Endodermal cell (in vitro differentiated cells): ENCODE measurements at places on chromosomes 11 and 22.

- DNase-seq: no peak
These were observed 17.2 kb downstream of the SCGB1A1 start for GRCh38 chr11:62435846-62436660.

DNA sequence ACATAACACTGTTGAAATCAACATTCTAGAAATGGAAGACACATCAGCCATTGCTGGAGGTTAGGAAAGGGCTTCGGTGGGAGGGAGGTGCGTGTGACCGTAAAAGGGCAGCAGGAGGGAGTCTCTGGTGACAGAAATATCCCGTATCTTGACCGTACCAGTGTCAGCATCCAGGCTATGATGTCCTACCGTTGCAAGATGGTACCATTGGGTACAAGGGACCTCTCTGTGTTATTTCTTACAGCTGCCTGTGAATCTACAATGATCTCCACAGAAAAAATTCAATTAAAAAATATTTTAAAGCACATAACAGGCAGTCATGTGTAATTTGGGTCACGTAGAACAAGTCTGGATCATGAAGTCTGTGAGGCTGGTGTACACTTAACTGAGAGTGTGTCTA is 27.4 kb upstream of the SEPTIN5 start:
- peak; percentile 18 for DNase-seq

- peak; percentile 69 for DNase-seq
These were observed 711 bp downstream of the MAP3K11 start for GRCh38 chr11:65613091-65613928.

DNA sequence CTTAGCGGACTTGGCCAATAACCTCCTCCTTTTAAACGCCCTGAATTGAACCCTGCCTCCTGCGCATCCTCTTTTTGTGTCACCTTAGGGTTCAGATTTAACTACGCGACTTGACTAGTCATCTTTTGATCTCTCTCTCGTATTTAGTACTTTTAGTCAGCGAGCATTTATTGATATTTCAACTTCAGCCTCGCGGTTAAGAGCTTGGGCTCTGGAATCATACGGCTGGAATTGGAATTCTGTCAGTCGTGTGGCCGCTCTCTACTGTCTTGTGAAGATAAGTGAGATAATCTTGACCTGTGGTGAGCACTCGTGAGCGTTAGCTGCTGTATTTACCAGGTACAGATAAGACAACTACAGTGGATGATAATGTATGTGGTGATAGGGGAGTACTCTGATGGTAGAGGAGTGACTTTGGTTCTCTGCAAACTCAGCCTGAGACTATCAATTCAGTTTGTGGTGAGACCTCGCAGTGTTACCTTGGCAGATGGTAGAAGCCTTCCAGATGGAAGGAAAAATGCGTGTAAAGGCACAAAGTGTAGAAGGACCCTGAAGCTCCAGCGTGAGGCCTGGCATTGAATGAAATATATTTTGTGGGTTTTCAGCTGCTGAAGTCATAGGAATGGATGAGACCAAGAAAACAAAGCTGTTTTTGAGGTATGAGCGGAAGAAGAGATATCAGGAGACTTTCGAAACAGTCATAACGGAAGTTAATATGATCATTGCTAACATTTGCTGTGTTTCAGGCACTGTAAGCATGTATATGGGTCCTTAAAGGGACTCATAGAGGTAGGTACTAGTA is 682 bp downstream of the ATM start:
- DNase-seq: no peak

GRCh38 chr22:30305519-30305905 is 16.2 kb upstream of the CASTOR1 start:
- DNase-seq: no peak

DNA sequence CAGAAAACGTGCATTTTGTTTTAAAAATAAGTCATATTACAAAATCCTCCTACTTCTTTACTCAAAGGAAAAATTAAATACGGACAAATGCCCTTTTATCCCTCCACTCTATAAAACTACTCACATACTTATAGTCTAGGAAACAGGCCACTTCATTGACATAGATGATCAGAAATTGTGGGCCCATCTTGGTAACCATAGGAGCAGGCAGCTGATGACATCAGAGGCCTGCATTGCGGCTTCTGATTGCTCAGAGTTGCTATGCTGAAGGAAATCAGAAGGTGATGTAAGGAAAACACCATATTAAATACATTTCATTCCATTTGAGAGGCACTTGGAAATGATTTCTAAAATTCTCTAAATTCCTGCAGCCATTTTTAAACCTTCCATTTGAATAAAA is 27.0 kb downstream of the FAM76B start:
- DNase-seq: no peak

DNA sequence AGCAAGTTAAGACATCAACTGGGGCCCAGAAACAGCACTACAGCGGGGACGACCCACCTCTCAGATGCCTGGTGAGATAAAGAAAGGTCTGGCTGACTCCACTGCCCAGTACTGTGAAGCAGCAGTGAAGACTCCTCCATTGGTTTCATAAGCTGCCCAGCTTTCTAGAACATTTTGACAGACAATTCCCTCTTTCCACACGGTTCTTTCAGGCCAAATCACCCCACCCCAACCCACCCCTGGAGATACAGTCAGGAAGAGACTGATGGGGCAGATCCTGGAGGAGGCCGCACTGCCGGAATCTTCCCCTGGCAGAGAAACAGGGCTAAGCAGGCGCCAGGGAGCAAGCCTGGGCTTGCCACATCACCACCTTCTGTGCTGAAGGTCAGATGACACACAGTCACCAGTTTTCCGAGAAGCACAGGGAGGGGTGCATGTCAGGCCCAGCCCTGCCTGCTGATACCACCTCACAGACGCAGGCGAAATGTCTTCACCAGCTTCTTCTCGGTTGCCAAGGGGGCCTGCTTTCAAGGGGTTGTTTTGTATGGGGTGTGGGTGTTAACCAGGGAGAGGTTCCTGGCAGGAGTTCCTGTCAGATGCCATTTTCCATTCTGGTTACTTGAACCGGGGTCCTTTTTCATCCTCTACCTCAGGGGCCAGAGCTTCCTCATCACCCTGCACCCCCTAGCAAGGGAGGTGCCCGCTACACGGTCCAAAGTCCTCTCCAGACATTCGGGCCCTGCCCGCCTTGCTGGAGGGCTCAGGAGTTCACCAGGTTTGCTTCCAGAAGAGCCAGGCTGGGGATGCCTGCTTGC is 1.4 kb upstream of the NEAT1 start:
- peak; percentile 83 for DNase-seq

GRCh38 chr11:67667490-67668191 is 6.8 kb downstream of the ALDH3B2 start:
- DNase-seq: no peak

DNA sequence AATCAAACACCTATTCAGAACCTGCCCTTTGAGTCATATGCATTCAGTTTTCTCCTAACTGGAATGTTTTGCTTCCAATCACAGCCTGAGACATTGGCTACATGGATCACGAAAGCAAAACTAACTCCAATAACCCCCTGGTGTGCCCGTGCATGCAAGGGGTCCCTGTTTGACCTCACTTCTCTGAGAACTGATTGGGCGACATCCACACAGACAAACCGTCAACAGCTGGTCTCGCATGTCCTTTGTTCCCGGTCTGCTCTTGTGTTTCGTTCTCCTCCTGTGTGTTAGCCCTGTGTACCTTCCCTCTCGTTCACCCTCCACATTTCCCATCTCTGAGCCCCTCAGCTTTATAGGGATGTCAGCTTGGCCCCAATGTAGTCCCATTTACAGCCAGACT is 67.2 kb upstream of the TTC12 start:
- DNase-seq: no peak

GRCh38 chr11:12120031-12121008 is 9.9 kb downstream of the MICAL2 start:
- DNase-seq: no peak

GRCh38 chr11:2462986-2463765 is 18.4 kb downstream of the KCNQ1 start:
- peak; percentile 46 for DNase-seq

- no peak for DNase-seq
These were observed 27.2 kb downstream of the FADD start for GRCh38 chr11:70230151-70230839.

DNA sequence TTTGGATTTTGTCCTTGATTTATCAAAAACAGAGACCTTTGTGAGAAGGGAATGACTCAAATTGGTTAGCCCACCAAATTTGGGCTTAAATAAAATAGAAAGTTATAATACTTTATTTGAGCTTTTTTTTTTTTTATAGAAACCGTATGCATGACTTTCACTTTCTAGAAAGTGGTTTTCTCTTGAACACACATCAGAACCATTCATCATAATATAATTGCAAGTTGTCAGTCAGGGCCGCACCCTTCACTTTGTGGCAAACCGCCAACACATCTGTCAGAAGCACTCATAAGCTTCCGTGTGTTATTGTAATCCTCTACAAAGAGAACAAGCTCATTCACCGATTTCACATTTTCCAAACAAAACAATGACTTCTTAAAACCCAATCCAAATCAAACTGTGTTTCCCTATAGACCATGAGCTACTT is 76.1 kb downstream of the SOX6 start:
- no peak for DNase-seq

GRCh38 chr22:19357270-19358105 is 66.0 kb upstream of the CLTCL1 start:
- no peak for DNase-seq

- no peak for DNase-seq
These were observed 10.1 kb upstream of the NXPE1 start for GRCh38 chr11:114569801-114570200.

- no peak for DNase-seq
These were observed 174.2 kb upstream of the ARHGAP20 start for GRCh38 chr11:110886288-110886970.

- DNase-seq: no peak
These were observed 58.8 kb upstream of the RRAS2 start for GRCh38 chr11:14417617-14418374.

DNA sequence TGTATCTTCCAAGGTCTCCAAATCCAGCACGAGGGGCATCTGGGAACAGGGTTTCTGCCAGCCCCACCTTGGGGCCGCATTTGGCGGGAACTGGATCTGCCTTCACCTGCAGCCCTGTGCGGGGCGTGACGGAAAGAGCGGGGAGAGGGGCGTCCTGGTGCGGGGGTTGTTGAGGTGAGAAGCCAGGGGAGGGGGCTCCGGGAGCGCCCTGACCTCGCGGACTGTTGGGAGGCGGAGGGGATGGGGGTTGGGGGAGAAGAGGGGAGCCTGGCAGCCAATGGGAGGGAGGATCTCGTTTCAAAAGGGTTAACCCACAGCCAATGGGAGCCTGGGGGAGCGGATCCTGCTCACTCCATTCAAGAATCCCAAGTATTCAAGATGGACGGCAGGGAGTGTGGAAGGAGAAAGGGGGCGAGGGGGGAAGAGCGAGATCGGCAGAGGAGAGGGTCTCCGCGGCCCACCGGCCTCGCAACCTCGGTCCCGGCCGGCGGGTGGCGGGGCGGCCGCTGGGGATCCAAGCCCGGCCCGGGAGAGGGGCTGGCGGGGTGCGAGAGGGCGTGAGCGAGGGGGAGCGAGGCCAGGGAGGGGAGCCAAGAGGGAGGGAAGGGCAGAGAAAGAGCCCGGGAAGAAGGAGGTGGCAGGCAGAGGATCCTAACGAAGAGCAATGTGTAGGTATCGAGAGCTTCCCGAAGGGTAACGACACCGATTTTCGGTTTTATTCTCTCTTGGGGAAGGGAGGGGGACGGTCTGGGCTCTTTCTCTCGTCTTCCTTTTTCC is 11.5 kb downstream of the YPEL4 start:
- DNase-seq: peak; percentile 97

DNA sequence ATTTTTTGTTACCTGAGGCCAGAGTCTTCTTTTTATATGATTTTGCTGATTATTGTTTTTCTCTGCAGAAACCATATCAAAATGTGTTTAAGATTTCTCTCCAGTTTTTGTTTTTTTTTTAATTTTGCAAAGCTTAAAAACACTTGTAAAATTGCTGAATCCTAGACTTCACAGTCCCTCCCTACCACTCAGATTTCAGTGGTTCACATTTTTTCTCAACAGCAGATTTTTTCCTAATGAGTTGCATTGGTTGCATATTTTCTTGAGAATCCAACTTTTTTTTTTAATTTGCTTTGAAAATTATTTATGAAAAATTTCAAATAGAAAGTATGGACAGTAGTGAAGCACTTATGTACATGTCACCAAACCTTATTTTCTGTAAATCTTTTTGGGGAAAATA is 5.8 kb downstream of the ARL14EP start:
- DNase-seq: no peak

DNA sequence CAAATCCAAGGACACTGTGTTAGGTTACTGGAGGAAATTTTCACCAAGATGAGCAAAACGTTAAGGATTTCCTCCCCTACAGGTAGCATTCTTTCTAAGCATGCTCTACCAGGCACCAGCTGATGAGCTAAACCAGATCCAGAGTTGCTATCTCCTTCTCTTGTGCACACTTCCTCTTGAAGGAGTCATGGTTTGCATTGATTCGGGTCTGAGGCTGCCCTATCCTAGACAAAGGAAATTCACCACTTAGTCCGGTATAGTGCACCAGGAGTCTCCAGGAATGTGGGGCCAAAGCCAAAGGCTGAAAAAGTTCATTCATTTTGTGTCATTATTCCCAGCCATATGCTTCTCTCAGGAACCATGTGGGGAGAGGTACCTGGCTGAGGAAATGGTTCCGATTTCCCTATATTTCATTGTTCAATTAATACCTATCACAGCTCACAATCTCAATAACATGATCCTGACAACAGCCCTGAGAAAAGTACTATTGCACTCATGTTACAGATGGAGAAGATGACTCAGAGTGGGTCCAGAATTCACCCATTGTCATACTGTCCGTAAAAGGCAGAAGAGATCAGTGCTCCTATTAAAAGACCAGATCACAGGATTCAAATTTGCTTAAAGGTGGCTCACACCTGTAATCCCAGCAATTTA is 39.1 kb downstream of the SLC35F2 start:
- DNase-seq: no peak

DNA sequence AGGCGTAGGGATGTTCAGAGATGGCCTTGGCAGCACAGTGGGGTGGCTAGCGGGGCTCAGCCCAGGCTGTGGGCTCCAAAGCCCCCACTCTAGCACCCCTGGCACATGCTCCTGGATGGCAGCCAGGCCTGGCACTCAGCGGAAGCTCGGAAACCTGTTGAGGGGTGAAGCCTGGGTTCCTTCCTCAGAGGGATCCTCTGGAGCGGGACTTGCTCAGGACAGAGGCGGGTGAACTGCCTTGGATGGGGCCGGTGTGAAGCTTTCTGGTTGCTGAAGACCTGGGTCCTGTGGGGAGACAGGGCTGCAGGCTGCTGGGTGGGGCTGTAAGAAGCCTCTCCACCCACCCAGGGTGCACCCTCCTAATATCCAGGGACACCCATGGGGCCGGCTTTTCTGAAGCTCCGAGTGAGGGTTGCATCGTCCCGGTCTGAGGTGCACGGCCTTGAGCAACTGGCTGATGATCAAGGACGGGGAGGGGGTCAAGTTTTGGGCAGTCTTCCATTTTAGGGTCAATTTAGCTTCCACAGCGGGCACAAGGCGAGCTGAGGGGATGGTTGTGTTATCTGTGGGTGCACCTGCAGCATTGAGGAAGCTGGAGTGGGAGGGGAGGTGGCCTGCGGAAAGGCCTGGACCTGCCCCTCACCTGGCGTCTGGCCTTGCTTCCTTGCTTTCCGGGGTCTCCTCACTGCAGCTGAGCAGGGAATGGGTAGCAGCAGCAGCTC is 5.2 kb downstream of the MRGPRE start:
- DNase-seq: no peak
